Activated CD8-positive, alpha-beta memory T cell treated with anti-CD3 and anti-CD28 coated beads for 24 hours (primary cell): ENCODE measurements at places on chromosomes 16 and 17.

GRCh38 chr17:2155573-2155972, 100.7 kb downstream of the HIC1 start:
- DNase-seq: no peak

- DNase-seq: no peak
Observed at GRCh38 chr17:15894913-15895658, 49.8 kb upstream of the ADORA2B start.

DNA sequence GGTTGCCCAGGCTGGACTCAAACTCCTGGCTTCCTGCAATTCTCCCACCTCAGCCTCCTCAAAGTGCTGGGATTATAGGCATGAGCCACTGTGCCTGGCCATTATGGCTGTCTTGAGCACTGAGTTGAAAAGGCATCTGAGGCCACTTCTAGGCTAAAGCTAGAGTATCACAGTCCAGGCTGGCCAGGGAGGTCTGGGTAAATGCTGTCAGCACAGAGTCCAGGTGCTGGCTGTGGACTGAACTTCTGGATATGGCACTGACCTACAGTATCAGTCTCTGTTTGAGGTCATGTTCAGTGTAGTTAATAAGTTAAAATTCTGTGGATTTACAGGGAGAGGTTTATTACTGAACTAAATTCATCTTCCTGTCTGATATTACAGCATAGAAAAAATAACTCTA, 222.5 kb upstream of the TOM1L1 start:
- no peak for DNase-seq

DNA sequence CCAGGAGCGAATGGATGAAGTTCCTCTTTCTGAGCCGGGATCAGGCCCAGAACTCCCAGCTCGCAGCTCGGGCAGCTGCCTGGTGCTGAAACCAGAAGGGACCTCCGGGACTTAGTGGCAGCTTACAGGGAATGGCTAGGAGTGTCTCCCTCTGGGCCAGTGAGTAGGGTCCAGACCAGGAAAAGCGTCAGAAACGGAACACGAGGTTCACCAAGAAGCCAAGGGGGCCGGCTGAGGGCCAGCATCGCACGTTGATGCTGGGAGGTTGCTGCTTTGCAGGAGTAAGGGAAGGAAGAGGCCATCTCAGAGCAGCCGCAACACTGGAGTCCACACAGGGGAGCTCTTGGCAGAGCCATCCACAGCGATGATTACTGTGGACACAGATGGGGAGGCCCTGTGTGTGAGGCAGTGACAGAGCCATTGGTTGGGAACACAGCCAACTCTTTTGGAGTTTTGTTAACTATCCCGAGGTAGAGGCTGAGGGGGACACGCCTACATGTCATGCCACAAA, 74.0 kb upstream of the CREBBP start:
- DNase-seq: no peak

GRCh38 chr17:66300956-66301355, 1.5 kb upstream of the PRKCA start:
- DNase-seq: no peak

DNA sequence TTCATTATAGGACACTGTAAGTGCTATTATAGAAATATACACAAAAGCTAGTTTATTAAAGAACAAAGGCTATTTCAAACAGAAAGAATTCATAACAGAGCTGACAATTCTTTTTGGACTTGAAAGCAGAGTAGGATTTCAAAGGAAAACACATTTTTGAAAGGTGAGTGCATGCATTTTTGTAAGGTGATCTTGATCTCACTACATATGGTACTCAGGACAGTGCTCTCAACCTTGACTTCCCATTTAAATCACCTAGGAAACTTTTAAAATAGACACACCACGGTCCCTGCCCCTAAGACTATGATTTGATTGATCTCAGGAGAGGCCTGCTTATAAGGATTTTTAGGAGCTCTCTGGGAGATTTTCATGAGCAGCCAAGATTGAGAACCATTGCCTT, 1362.0 kb downstream of the CDH8 start:
- DNase-seq: no peak

GRCh38 chr17:16814439-16814838, 124.4 kb downstream of the CCDC144A start:
- no peak for DNase-seq

- no peak for DNase-seq
Observed at GRCh38 chr16:74568961-74569631, 37.8 kb downstream of the GLG1 start.

DNA sequence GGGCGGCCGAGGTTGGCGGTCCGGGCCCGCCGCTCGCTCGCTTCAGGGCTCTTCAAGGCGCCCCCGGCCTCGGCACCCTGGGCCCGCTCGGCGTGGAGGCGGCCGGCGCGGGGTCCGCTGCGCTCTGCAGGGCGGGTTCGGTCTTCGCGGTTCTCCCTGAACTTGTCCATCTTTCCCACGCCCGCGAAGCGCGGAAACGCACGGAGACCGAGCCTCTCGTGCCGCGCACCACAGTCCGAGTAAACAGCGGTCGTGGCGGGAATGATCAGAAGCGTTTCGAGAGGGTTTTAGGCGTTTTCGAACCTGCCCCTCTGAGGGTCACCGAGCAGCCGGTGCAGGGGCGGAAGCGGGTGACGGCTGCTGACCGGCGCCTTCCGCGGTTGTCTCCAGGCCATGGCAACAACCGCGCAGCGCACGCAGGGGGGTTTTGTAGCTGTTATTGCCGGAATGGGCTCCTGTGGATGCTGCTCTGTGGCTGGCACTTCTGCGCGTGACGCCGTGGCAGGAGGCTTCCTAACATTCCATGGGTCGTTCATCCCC, 414 bp downstream of the NARF start:
- DNase-seq: no peak
